ENCODE measurements at places on chromosomes 5 and 9. TPM values are rescaled to one million over a fixed set of nuclear protein-coding genes. Genes with fewer than 3 reads are reported as not detected.

GMCL2 gene
- not detected for total RNA-seq

ORM2 gene
- 3.9 TPM for total RNA-seq

GRCh38 chr5:59115345-59115744 is 532.5 kb downstream of the RAB3C start:
- no peak overlapping the region for H3K27ac ChIP-seq
- H3K4me1 ChIP-seq: no peaks in the 10 kb centered on the region
- DNase-seq: no peak
- H3K36me3 ChIP-seq: no peaks in the 10 kb centered on the region

DNA sequence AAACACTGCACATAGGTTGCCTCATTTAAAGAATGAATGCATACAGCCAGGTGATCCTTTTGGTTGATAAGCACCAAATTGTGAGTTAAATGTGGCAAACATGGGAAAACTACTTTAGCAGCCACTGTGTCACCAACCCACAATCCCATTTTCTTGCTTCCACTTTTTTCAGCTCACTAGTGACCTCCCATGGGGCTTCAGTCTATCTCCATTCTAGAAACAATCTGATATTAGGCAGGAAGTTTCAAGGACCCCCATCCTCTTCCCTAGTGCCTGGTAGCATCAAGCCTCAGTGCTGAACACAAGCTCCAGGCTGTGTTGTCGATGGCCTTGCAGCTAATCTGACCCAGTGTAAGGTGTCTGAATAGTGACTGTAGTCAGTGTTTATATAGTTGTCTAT is 66.2 kb downstream of the PLPPR1 start:
- no peaks in the 10 kb centered on the region for H3K4me1 ChIP-seq
- H3K36me3 ChIP-seq: no peaks in the 10 kb centered on the region

DNA sequence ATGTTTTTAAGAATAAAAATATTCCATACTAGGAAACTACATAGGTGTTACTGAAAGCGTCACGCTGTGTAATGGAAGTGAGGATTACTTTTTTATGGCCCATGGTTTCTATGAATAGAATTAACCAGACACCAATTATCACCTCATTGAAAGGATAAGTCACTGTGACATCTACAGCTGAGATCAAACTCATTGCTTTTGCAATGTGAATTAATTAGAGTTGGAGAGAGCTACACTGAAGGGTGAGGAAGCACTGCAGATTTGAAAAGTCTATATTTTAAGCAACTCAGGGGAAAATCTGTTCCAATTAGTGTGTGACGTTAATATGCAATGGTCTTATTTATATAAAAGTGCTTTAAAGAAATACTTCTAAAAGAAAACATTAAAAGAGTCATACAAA is 1300.1 kb upstream of the DMAC1 start:
- H3K27me3 ChIP-seq: no peaks in the 10 kb centered on the region
- no peaks in the 10 kb centered on the region for H3K4me1 ChIP-seq

- no peak overlapping the region for H3K4me3 ChIP-seq
- H3K27ac ChIP-seq: no peak overlapping the region
- H3K27me3 ChIP-seq: no peaks in the 10 kb centered on the region
- no peaks in the 10 kb centered on the region for H3K36me3 ChIP-seq
- no peaks in the 10 kb centered on the region for H3K4me1 ChIP-seq
These were observed 201.6 kb upstream of the IRX1 start for GRCh38 chr5:3393920-3394597.

PFN3 gene
- total RNA-seq: not detected

DNA sequence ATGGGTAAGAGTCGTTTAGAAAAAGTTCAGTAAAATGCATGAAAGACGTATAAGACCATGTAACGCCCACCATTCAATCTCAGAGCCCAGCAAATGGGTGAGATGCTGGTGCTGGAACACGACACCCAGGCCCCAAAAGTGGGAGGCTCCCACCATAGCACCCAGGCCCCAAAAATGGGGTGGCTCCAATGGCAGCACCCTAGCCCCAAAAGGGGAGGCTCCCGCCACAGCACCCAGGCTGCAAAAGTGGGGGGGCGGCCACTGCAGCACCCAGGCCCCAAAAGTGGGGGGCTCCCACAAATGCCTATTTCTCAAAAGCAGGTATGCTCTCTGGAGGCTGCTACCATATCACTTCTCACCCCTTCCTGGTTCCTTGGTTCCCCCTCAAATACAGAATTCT is 12.7 kb downstream of the FSTL4 start:
- no peak overlapping the region for H3K4me3 ChIP-seq
- no peaks in the 10 kb centered on the region for H3K4me1 ChIP-seq
- no peak overlapping the region for H3K27ac ChIP-seq
- no peaks in the 10 kb centered on the region for H3K27me3 ChIP-seq
- no peaks in the 10 kb centered on the region for H3K36me3 ChIP-seq

HTR4 gene
- 0.43 TPM for total RNA-seq
